ENCODE measurements at places on chromosomes 12 and 14.

DNA sequence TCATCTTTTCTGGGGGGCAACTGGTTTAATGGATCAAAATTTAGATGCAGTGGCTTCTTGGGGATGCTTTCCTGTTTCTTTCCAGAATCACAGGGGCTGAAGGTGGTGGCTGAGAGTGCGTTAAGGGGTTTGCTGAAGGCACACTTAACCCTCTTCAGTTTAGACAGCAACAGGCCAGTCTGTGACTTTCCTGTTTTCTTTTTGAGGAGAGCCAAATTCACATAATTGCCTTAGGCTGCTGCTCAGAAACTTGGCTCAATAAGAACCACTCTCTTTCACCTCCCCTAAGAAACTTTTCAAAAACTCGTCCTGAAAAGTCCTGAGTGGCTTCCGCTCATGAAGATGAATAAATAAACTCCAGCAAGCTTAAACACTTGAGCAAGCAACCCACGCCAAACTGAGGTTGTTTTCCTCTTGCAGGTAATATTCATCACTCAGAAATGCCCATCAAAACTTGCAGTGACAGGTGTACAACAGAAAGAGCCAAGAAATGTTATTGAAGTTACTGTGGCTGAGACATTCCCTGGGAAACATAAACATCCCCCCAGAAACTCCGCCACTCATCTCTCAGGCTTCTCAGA lies 510.4 kb downstream of the TMEM132D start:
- no peak for DNase-seq

DNA sequence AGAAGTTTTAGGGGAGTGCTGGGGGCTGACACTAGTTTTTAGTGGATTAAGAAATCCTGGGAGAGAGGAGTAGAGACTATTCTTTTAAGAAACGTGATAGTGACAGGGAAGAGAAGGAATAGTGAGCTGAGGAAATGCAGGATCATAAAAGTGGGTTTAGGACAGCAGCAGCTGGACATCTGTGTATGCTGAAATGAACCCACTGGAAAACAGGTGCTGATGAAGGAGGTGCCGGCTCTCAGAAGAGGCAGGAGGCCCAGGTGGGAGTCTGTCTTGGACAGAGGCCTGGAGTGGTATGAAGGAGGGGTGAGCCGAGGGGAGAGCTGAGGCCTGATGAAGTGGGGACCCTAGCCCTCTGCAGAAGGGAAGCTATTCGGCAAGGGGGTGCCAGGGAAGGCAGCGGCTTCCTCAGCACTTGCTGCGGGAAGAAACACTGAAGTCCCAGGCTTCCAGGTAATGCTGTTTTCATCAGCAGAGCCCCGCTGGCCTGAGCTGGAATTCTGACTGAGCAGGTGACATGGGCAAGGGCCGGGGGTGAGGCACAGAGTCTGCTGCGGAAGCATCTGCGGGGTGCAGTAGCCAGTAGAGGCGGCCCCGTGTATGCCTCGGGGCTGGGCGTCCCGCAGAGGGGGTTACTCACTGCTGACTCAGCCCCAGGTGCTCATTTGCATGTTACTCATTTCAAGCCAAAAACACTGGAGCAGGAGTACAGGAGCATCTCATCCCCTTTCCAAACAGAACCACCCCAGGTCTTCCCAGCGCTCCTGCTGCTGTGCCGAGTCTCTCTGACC lies 89.7 kb downstream of the TMCC3 start:
- no peak for DNase-seq

DNA sequence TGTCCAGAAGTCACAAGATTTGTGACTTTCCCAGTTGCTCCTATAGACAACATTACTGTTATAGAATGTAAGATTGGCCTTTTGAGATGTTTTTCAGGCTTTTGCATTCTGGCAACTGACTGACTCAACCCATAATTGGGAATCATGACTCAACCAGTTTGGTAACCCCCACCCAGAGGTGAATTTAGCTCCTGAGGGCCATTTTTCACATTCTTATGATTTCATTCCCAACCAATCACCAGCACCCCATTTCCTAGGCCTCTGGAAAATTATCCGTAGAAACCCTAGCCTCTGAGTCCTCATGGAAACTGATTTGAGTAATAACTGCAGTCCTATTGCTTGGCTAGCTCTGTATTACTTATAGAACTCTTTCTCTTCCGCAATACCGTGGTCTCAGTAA lies 626.0 kb upstream of the SEL1L start:
- no peak for DNase-seq

GRCh38 chr12:53483979-53484377 lies 15.3 kb downstream of the MAP3K12 start:
- DNase-seq: no peak

DNA sequence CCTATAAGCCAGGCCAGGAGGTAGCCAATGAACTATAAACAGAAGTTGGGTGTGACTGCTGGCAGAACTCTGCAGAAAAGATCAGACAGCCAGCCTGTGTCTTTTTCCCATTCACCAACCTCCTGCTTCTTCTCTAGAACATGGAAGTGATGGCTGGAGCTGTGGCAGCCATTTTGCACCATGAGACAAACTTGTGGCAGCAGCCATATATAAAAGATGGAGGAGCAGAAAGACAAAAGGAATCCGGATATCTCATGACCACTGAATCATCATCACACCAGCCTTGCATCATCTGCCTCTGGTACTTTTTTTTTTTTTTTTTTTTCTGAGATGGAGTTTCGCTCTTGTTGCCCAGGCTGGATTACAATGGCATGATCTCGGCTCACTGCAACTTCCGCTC lies 8.7 kb downstream of the BEGAIN start:
- no peak for DNase-seq

DNA sequence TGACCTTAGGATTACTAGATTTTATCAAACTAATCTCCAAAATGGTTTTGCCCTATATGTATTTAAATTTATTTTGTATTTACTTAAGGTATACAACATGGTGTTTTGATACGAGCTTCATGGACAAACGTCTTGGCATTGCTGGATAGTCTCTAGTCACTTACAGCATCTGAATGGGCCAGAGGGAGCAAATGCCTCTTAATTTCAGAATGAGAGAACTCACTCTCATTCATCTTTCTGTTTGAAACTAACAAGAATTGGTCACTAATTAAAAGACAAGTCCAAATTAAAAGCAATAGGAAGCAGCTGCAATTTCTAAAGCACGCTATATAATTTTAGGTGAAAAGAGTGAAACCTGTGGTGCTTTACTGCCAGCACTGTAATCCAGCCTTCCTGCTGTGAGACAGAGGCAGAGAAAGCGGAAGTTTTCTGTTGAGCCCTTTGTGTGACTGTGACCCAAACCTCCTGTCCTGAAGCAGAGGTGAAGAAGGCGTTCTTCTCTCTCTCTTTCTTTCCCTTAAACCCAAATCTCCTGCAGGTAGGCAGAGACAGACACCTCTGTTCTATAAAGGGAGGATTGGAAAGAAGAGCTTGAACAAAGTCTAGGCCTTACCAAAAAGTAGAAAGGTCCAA lies 184.6 kb upstream of the NAV3 start:
- no peak for DNase-seq

DNA sequence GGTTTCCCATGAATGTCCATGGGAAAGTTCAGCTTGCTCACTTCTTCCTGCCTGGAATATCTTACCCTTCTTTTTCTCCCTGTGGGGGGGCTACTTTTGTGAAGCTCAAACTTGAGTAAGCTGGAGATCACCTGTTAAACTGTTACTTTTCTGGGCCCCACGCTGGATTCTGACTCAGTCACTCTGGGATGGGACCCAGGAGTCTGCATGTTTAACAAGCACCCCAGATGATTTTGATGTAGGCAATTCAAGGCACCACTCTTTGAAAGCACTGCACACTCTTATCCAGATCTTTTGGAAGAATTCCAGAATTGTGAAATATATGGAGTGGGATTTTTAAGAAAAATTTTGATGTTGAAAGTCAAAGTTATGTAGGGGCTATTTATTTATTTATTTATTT lies 46.3 kb upstream of the IGF1 start:
- no peak for DNase-seq

- peak; percentile 36 for DNase-seq
These were observed 30.7 kb upstream of the ESR2 start for GRCh38 chr14:64324895-64325294.

DNA sequence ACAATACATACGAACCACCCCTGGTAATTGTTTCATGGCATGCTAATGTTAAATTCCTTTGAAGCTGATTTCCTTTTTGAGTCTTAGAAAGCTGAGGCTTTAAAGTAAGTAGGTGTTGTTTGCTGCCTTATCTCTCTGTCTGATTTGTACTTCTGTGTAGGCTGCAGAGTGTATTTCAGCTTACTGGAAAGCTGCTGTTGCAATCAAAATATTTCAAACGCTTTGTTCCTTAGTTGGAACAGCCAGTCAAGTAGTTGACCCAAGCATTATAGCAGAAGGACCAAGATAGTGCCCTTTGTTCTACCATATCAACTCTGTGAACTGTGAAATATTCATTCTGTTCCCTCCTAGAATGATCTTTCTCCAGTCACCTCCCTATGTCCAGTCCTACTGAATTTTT lies 3.1 kb downstream of the PKP2 start:
- no peak for DNase-seq

DNA sequence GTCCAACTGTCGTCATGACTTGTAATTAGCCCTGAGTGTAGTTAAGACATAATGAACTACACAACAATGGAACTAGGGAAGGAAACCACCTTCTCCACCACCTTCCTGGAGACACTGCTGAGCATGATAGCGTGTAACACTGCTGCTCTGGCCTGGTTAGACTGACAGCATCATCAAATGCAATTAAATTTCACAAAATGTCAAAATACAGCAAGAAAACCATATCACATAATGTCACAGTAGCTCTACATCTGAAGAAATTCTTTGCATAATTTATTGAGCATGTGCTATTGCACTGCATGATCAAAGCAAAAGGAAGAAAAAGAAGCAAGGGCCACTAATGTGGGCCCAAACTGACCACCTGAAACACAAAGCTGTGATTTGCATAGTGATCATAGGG lies 321.8 kb upstream of the TMTC1 start:
- no peak for DNase-seq

DNA sequence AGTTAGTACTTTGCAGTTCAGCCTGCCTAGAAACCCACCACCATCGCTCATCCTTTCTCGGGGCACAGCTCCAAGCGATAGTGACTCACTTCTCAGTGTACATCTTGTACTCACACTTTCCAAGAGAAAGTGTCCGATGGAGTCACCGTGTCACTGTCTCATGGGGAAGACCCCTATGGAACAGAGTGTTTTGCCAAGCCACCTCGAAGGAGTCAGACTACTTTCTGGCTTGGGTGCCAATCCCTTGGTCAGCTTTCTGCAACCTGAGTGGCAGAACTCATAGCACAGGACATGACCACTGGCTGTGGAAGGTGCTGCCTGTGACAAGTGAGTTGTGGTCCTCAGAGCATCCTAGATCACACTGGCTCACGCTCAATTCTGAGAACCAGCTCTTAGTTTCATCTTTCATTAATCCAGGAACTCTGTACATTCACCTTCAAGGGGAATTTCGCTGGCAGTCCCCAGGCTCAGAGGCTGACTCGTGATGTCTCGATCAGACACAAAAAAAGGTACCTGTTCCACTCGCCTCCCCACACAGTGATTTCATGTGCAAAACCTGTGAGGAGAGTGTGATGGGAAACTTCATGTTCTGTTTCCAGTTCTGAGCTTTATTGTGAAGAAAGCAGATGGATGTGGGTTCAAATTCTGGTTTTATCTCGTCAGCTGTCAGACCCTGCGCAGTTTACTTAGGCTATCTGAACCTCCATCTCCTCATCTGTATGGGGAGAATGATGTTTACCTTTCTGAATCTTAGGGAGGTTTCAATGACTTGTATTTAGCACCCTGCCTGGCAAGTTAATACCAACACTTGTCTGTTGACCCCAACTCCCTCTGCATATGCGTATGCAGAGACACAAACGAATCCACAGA lies 127.3 kb upstream of the CCND2 start:
- no peak for DNase-seq

GRCh38 chr12:80156306-80156705 lies 57.0 kb downstream of the OTOGL start:
- DNase-seq: no peak

- peak; percentile 52 for DNase-seq
These were observed 9.2 kb downstream of the MLH3 start for GRCh38 chr14:75042035-75042434.

- DNase-seq: no peak
These were observed 17.0 kb downstream of the TPCN1 start for GRCh38 chr12:113238309-113238708.

- DNase-seq: no peak
These were observed 466.3 kb downstream of the AACS start for GRCh38 chr12:125531574-125531973.

GRCh38 chr14:36857136-36857535 lies 195.5 kb downstream of the PAX9 start:
- DNase-seq: no peak

Measured in NCI-H524 (cell line).